ENCODE measurements at places on chromosomes 3 and 15. TPM values are rescaled to one million over a fixed set of nuclear protein-coding genes. Genes with fewer than 3 reads are reported as not detected.

- no peaks in the 10 kb centered on the region for H3K4me1 ChIP-seq
- DNase-seq: no peak
Measured at GRCh38 chr3:46824211-46824970, 38.9 kb downstream of the MYL3 start.

Gene BUB1B
- 67.8 TPM for total RNA-seq

DNA sequence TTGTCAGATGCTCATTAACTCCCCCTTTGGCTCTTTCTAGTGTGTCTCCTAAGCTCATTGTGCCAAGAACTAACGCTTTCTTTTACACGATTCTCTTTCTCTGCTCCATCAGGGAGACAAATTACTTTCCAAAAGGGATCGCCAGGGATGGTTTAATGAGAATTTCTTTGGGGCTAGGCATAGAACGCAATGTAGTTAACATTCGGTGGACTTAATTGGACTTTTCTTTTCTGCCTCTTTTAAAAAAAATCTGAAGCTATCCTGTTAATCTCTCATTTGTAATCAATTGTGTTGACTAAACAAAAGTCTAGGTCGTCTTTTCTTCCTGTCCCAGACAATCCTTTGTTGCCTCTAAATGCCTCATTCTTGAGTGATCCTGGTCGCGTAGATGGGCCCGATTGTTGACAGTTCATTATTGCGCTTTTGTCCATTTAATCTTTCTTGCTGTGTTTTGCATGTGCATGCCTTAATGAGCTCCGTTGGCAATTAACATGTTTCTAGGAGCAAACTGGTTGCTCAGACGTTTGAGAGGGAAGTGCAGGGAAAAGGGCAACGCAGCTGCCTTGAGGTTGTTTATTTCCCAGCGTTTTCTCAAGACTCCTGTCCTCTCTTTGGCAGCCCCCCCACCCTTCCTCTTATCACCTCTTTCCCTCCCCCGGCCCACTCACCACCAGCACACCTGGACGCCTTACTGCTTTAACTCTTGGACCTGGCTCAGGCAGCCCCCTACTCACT lies 7.8 kb downstream of the FEZF2 start:
- no peak for DNase-seq
- H3K27ac ChIP-seq: no peak overlapping the region
- no peaks in the 10 kb centered on the region for H3K4me1 ChIP-seq
- H3K27me3 ChIP-seq: 0 out of 2 replicates have a peak, but pooled peaks cover 2% of the 10 kb centered on the region
- no peaks in the 10 kb centered on the region for H3K36me3 ChIP-seq

Gene UBA3
- total RNA-seq: 47.1 TPM

- DNase-seq: no peak
- H3K4me3 ChIP-seq: no peak overlapping the region
Measured at GRCh38 chr3:162863579-162863978, 1367.0 kb downstream of the OTOL1 start.

DNA sequence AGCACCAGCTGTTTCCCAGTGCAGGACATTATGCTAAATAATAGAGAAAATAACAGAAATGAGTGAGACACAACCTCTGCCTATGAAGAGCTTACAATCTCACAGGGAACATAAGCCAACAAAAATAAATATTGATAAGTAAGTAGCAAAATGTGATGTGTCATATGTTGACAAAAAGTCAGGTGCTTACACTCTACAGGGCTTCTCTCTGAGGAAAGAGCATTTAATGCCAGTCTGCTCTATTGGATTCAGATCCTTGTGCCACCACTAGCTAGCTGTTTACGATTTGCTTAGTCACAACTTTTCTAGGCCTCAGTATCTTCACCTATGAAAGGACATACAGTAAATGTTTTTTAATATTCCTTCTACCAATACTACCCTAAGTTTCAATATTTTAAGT lies 500.9 kb upstream of the NAALADL2 start:
- H3K27me3 ChIP-seq: no peaks in the 10 kb centered on the region
- H3K36me3 ChIP-seq: no peaks in the 10 kb centered on the region
- no peak for DNase-seq
- H3K4me3 ChIP-seq: no peak overlapping the region
- H3K27ac ChIP-seq: no peak overlapping the region
- H3K4me1 ChIP-seq: no peaks in the 10 kb centered on the region

DNA sequence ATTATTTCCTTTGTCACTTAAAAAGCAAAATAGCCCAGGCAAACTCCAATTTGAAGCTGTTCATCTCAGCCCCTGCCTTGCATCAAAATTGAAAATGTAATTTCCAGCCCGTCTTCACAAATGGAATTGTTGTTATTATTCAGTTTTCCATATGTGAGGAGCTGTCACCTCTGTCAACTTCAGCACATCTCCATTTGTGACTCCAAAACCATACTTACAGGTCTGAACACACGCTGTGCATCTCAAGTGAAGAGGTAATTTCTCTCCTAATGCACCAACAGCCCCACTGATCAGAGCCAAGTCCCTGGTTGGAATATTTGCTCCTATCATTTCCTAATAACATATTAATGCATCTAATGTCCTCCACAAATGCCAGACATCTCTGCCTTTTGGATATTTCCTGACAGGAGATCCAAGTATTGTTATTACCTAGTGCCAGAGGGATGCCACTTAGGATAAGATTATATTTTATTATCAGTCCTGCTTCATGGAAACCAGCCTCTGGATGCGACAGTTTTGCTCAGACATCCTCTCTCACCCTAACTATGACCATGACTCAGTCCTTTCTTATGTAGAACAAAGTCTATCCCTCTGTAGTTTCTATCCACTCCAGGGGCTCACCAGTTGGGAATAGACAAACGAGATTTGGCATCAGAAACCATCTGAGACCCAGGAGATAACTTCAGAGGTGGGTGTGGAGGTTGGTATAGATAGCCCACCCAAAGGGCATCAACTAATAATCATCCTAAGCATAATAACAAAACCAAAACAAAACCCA lies 379.8 kb downstream of the VPS13C start:
- H3K36me3 ChIP-seq: no peaks in the 10 kb centered on the region
- H3K4me3 ChIP-seq: no peak overlapping the region
- no peak for DNase-seq
- no peak overlapping the region for H3K27ac ChIP-seq
- H3K27me3 ChIP-seq: no peaks in the 10 kb centered on the region

Gene TPRG1
- total RNA-seq: not detected

Gene C3orf49
- total RNA-seq: not detected
